ENCODE measurements at places on chromosomes 4 and X.

GRCh38 chrX:80335062-80335830 lies 85.0 kb upstream of the TENT5D start:
- DNase-seq, result no peak

DNA sequence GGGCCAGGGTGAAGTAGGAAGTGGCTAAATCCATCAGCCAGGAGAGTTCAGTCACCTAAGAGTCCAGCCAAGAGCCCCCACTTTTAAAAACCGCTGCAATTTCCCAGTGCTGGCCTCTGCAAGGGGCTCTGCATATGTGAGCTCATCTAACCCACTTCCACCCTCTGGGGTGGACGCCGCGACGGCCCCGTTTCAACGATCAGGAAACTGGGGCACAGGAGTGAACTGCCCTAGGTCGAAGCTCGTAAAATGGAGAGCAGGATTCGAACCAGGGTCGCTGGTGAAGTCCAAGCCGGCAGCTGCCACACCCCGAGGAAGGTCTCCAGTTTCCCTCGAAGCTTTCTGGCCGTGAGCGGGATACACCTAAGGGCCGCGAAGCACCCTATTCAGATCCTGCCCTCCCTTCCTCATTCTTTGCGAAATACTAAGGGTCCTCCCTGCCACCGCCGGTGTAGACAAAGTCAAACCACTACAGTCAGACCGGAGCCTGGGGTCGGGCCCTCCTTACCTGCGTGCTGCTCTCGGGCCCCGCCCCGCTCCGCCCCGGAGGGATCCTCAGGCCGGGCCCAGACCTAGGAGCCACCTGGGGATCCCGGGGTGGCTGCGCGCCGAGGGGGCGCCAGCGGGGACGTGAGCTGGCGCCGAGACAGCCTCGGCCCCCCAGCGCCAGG lies 446 bp downstream of the EVC2 start:
- no peak for DNase-seq

DNA sequence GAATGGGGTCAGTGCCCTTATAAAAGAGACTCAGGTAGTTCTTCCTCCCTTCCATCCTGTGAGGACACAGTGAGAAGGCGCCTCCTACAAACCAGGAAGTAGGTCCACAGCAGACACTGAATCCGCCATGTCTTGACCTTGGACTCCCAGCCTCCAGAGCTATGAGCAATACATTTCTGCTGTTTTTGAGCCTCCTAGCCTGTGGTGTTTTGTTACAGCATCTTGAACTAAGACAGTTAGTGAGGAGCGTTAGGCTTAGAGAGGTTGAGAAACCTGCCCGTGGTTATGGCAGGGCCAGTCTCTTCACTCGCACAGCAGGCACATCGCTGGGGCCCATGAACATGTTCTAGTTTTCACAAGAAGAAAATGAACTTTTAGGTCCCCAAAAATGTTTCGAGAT lies 19.7 kb downstream of the SHROOM2 start:
- no peak for DNase-seq

- DNase-seq, result no peak
Observed at GRCh38 chr4:10226756-10227155, 110.2 kb upstream of the WDR1 start.

- no peak for DNase-seq
Observed at GRCh38 chr4:26192899-26193869, 127.6 kb upstream of the RBPJ start.

Data from C1 segment of cervical spinal cord (tissue), 14 donors.